ENCODE measurements at places on chromosomes 3 and 15.

- no peak for DNase-seq
Observed at GRCh38 chr3:81920816-81921215, 159.4 kb upstream of the GBE1 start.

DNA sequence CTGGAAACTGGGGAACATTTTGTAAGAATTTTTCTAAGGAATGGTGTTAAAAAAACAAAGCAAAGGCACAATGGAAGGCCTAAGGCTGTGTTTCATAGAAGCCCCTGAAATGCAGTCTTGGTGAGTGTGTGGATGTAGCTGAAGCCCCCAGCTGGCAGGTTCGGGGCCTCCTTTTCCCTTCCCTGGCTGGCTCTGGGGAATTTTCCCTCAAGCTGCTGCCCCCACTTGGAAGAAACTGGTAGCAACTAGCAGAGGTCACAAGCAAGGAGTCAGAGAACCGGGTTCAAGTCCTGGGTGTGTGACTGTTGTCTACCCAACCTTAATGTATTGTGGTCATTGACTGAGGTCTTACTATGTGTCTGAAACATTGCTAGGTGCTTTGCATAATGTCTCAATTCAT, 85.3 kb upstream of the MYZAP start:
- DNase-seq = no peak

DNA sequence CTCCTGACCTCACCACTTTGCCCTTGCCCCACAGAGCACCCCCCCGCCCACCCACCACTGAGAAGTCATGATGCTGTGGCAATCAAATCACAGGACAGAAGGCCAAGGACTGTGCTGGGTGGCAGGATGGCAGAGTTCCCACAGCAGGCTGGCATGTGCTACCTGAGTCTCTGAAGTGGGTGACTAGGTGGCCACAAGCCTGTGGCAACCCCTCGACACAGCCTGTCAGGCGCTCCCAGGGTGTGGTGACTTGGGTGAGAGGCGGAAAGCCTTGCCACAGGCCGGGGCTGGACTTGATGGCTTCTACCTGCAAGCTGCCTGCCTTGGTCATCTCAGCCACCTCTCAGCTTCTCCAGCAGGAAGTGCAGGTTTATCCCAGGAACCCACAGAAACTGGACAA, 15.6 kb upstream of the DUSP7 start:
- no peak for DNase-seq

GRCh38 chr3:53680028-53680427, 166.2 kb downstream of the CHDH start:
- DNase-seq = no peak

- DNase-seq = no peak
Observed at GRCh38 chr3:129594907-129595390, 11.5 kb downstream of the PLXND1 start.

DNA sequence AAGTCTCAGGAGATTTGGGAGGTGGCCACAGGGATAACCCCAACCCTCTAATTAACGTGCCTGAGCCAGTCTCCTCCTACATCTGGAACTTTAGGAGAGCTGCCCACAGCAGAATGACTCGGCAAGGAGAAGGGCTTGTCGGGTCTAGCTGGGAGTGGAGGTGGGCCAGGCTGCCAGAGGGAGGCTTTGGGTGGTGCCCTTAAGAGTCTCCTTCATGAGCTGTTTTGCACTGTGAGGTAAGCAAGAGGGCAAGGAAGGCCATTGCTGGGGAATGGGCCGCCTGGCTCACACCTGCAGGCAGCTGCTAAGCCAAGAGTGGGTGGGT, 3.6 kb upstream of the TNK2 start:
- DNase-seq = no peak

Data from GM04504 (cell line).